ENCODE measurements at places on chromosomes 11 and 22. TPM values are rescaled to one million over a fixed set of nuclear protein-coding genes. Genes with fewer than 3 reads are reported as not detected.

OR2AG2 gene
- not detected for total RNA-seq

DNA sequence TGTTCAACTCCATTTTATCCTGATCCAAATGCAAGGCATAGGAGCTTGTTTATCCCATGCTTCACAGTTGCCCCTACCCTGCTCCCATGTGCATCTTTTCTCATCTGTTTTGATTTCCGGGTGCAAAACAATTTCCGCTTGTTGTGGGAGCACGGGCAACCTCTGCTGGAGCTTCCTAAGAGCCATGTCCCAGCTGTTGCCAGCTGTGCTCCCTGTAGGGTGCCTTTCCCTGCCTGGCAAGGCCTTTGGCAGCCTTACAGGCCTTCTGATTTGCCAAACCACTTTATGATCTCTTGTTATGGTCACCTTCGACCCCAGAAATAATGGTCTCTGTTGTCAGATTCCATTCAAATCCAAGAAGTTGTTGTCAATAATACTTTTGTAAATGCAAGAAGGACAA lies 1038.5 kb downstream of the OPCML start:
- no peak for DNase-seq

GRCh38 chr22:50184004-50184901 lies 1.5 kb upstream of the TRABD start:
- no peak for DNase-seq

- DNase-seq = no peak
Observed at GRCh38 chr11:66339686-66340483, 3.7 kb upstream of the RIN1 start.

DNA sequence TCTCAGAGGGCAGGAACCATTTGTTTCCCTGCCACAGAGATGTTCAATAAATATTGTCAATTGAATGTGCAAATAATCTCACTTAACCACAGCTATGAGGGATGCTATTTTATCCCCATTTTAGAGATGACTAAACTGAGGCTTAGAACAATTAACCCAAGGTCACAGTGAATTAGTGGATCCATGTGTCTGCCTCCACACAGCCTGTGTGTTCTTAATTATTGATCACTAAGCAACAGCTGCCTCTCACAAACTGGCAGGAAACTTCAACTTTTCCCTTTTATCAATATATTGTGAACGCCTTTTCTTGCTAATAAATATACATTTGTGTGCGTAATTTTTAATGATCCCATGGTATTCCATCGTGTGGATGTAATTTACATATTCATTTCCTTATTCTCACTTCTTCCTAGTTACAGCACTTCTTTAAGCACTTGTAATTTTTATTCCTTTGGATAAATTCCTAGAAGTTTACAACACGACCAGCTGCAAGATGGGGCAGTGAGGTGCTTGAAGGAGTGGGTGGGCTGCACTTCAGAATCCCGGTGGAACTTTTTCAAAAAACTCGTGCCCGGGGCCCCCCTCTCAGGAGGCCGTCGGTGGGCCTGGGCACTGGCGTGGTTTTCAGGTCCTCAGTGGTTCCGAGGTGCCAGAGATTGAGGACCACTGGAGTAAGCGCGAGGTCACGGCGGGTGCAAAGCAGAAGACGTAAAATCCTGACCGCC lies 915 bp upstream of the SREBF2 start:
- no peak for DNase-seq
